ENCODE measurements at places on chromosomes 4 and X. TPM values are rescaled to one million over a fixed set of nuclear protein-coding genes. Genes with fewer than 3 reads are reported as not detected.
A peak's percentile ranks its signal among the peaks of the same experiment; 100 is the strongest.

DNA sequence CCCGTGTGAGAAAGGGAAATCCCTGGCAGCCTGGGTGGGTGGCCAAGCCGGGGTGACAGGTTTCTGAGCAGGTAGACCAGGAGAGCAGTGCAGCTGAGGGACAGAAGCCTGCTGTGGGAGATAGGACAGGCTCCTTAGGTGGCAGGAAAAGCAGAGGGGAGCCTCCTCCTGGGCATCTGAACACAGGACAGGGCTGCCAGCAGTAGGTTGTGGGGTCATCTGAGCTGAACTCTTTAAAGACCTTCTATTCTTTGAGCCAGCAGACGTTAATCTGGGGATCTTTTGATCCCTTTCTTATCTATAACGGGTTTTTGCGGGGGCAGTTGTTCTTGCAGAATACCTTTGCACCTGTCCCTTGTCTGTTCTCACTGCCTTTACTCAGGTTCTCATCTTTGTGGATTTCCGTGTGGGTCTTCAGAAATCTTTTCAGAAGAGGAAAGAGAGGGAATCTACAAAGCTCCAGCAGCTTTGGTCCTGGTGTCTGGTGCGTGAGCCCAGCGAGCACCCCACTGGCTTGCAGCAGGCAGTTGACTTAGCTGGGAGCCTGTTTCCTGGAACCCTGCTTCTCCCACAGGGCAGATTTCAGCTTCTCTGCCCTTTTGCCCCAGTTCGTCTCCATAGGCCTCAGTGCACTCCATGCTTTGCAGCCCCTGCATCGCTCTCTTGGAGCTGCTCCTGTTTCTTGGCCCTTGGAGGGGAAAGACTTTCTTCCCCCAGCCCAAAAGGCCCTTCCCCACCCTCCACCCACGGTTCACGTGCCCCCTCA, 35.8 kb upstream of the TADA2B start:
- H3K27me3 ChIP-seq = no peaks in the 10 kb centered on the region
- no peak overlapping the region for H3K27ac ChIP-seq
- no peaks in the 10 kb centered on the region for H3K4me1 ChIP-seq
- DNase-seq = no peak
- peaks cover 45% of the 10 kb centered on the region for H3K36me3 ChIP-seq

DNA sequence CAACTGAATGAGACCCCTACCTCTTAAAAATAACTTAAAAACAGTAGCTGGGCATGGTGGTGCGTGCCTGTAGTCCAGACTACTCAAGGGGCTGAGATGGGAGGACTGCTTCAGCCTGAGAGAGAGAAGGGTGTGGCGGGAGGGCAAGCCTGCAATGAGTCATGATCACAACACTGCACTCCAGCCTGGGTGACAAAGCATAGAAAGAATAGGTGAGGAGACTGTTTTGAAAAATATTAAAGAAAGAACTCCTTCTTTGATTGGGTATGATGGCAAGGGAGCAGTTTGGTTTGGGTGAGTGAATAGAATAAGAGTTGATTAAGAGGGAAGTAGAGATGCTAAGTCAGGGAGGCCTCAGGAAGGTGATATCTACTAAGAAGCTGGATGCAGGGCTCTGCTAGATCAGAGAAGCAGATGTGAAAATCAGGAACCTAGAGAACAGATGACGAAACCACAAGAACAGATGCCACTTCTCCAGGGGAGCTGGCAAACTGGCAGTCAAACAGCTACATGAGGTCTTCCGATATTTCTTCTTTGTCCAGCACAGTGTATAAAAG, 318.6 kb downstream of the OPHN1 start:
- H3K4me1 ChIP-seq = no peaks in the 10 kb centered on the region
- DNase-seq = peak; percentile 16
- no peak overlapping the region for H3K27ac ChIP-seq
- no peaks in the 10 kb centered on the region for H3K36me3 ChIP-seq

- no peak for DNase-seq
- no peaks in the 10 kb centered on the region for H3K27me3 ChIP-seq
- H3K4me1 ChIP-seq = peaks cover 3% of the 10 kb centered on the region
- no peak overlapping the region for H3K27ac ChIP-seq
These were observed 44.4 kb downstream of the PCGF3 start for GRCh38 chr4:749698-750666.

DNA sequence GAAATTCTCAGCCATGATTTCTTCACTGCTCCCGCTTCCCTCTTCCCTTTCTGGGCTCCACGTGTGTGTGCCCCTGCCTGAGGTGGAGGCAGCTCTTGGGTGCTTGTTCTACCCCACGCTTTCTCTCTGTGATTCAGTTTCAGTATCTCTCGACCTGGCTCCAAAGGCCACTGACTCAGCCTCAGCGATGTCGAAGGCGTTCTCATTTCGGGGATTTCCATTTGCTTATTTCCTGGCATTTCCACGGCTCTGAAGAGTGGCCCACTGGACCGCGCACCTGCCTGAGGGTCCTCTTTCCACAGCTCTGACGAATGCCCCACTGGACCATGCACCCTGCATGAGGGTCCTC, 52.4 kb downstream of the GAK start:
- peaks cover 81% of the 10 kb centered on the region for H3K36me3 ChIP-seq
- no peak overlapping the region for H3K4me3 ChIP-seq
- H3K4me1 ChIP-seq = no peaks in the 10 kb centered on the region
- H3K27ac ChIP-seq = no peak overlapping the region

DNA sequence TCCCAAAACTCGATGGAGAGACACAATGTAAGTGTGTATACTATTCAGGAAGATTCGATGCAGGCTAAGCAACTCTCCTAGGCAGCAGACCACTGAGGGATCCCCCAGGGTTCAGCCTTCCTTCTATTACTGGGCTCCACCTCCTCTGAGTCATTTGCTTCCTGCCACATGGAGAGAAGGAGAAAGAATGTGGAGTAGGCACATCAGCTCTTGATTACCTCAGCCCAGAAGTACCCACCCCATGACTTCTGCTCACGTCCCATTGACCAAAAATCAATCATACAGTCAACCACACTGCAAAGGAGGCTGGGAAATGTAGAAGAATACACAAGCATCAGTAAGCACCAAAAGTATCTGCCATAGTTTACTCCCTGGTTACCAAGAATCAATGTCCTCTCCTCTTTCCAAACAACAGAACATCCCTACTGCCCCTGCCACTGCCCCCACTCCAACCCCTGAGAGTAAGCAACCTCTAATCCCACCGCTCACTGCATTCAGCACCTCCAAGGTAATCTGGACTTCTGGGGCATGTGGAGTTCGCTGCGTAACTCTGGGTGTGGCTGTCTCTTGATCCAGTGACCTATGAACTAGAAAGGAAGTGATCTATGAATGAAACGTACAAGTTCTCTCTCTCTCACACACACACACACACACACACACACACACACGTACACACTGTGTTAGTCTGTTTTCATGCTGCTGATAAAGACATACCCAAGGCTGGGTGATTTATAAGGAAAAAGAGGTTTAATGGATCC, 91.2 kb upstream of the C1QTNF7 start:
- no peaks in the 10 kb centered on the region for H3K36me3 ChIP-seq
- H3K4me3 ChIP-seq = no peak overlapping the region
- peaks cover 2% of the 10 kb centered on the region for H3K27me3 ChIP-seq
- no peak overlapping the region for H3K27ac ChIP-seq
- peak; percentile 19 for DNase-seq
- no peaks in the 10 kb centered on the region for H3K4me1 ChIP-seq

The SLC10A4 gene
- total RNA-seq = not detected

The ARX gene
- not detected for total RNA-seq
